ENCODE measurements at places on chromosomes 2 and 18. TPM values are rescaled to one million over a fixed set of nuclear protein-coding genes. Genes with fewer than 3 reads are reported as not detected.

- no peak for DNase-seq
These were observed 134.3 kb downstream of the MEP1B start for GRCh38 chr18:32324181-32324580.

DNA sequence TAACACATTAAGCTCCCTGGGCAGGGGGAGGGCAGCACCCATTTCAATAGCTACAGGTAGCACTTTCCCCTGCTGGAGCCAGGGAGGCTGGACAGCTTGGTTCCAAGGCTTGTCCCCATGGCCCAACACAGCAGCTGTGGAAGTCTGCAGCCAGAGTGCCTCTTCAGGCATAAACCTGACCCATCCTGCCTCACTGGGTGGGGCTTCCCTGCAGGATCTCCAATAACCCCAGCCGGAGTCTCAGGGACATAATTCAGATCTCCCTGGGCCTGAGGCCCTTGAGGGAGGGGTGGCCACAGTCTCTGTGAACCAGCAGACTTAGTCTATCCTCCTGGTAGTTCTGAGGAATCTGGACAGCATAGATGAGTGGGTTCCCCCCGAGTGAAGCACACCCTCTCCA, 1001.9 kb upstream of the CHAC2 start:
- no peak for DNase-seq

DNA sequence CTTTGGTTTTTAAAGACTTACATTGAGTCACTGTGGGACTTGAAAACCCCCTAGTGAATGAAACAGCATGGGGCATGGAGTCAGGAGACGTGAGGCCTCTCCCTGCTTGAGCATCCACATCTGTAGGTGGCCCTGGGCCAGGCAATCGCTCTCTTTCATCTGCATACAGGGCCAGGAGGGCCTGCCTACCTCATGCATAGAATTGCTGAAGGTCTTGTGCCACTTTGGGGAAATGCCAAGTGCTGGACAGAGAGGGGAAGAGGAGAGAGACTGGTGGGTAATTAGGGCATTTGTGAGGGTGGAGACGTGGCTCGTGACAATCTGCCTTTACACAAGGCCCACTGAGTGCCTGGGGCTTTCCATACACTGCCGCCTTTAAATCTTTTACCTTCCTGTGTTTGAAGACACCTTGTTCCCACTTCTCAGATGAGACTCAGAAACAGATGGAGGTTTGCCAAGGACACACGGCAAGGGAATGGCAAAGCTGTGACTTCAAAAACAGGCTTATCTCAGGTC, 322.2 kb upstream of the HS6ST1 start:
- DNase-seq, result no peak

The DOK6 gene
- 13.9 TPM for total RNA-seq

The LIMS3 gene
- total RNA-seq, result 1.2 TPM

GRCh38 chr2:150267651-150268415, 219.6 kb downstream of the RND3 start:
- DNase-seq, result peak; percentile 10

GRCh38 chr2:207663870-207664545, 38.8 kb upstream of the METTL21A start:
- DNase-seq, result no peak

DNA sequence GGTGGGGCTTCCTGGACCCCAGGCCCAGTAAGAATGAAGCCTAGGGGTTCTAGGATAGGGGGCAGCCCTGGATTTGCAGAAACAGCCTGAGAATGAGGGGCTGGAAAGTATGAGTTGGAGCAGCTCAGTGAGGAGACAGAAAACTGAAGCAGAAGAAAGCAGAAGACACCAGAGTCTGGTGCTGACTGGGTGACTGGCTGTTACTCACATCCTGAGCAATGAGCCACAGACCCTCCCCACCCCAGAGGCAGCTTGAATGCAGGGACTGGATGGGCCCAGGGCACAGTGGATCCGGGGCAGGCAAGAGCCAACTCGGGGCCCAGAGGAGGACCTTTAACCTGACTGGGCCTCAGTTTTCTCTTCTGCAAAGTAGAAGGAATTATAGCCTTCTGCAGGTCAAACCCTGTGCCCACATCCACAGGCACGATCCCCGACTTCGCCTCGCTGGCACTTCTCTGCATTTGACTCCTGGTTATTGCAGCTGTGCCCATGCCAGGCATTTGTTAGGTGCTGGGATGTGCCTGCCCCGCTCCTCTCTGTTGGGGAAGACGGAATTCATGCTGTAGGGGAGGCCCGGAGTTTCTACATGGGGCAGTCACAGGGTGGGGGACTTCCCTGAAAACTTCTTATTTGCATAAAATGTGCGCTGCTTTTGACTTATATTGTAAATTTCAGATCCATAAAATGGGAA, 8.5 kb downstream of the STEAP3 start:
- no peak for DNase-seq

- no peak for DNase-seq
These were observed 80.9 kb downstream of the CERS6 start for GRCh38 chr2:168536925-168537466.

GRCh38 chr2:146496248-146496647, 1348.6 kb upstream of the ACVR2A start:
- no peak for DNase-seq

The RFTN2 gene
- total RNA-seq, result 8.3 TPM

- no peak for DNase-seq
These were observed 42.2 kb upstream of the FAM117B start for GRCh38 chr2:202592566-202592965.

The ERICH2 gene
- total RNA-seq, result 1.5 TPM

- DNase-seq, result peak; percentile 88
These were observed 36.7 kb upstream of the AGPS start for GRCh38 chr2:177355874-177356273.

DNA sequence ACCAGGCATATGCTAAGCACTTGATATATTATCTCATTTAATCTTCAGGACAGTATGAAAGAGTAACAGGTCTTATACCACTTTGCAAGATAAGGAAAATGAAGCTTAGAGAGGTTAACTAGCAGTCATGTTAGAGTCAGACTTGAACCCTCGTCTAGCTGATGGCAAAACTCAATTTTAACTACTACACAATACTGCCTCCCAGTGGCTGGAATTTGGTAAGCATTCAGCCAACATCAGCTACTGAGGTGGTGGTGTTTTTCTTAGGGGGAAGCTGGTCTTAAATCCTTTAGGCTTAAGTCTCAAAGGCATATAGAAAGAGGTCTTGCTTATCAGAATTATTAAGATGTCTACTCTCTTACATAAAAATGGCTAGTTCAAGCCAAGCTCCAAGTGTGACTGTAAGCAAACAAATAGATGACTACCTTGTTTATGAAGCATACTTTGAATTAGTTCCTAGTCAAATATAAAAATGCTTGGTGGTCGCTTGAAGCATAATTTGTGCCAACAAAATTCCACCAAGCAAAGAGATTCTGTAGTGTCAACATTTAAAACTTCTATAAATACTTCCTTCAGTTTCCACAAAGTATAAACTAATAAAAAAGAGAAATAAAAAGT, 325.4 kb upstream of the FIGN start:
- peak; percentile 60 for DNase-seq

DNA sequence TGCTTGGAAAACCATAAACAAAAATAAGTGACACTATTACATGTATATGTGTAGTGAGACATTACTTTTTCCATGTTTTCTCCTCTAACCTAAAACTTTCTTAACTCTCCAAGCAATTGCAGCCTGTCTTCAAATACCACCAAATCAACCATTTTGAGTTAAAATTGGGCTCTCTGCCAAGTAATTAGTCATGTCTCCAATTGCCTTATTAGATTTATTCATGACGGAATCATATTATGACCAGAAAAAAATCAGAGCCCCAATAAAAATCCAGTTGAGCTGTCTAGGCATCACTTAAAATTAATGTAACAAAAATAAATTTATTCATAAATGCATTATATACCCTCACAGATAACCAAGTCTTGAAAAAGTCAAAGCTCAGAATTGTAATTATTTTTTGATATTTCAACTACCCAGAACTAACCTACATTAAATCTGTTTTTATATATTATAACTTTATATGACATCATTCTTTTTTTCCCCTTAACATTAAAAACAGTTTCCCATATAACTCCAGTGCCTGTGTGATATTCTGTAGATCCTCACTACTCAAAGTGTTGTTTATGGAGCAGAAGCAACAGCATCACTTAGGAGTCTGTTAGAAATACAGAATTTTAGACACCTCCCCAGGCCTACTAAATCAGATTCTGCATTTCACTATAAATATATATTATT, 157.0 kb downstream of the ERBB4 start:
- no peak for DNase-seq

The DSC3 gene
- total RNA-seq, result 3.3 TPM

The SERPINB4 gene
- total RNA-seq, result not detected

The OR6B2 gene
- not detected for total RNA-seq

DNA sequence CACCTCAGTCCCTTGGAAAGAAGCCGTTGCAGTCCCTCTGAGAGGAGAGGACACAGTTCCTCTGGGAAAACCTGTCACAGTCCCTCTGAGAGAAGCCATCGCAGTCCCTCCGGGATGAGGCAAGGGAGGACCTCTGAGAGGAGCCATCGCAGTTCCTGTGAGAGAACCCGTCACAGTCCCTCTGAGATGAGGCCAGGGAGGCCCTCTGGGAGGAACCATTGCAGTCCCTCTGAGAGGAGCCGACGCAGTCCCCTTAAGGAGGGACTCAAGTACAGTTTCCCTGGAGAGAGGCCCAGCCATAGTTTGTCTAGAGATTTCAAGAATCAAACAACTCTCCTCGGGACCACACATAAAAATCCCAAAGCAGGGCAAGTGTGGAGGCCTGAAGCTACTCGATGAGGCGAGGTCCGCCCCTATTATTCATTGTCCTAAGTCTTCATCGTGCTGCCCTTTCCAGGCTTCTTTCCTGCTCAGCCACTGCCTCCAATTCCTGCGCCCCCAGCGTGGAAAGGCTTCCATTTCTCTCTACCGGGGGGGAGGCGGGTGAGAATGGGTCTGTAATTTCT, 630 bp upstream of the ZNF512 start:
- no peak for DNase-seq

- DNase-seq, result no peak
These were observed 54.1 kb downstream of the SLC8A1 start for GRCh38 chr2:40397765-40398164.

GRCh38 chr18:49228187-49228586, 232.3 kb downstream of the DYM start:
- no peak for DNase-seq

DNA sequence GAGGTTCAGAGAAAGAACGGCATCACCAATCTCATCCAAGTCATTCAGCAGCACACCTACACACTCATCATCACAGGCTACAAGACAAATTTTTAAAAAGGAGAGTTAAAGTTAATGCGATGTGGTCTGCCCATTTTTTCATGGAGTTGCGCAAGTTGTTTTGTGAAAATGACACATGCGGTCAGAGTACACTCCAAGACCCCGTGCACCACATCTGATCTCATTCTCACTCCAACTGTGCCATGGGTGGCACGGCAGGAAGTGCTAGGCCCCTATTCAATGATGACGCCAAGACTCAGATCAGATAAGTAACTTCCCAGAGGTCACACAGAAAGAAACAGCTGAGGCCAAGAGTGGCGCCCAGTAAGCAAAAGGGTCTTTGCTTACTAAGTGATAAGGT, 119.8 kb downstream of the LAMA1 start:
- DNase-seq, result peak; percentile 89

- no peak for DNase-seq
These were observed 8.4 kb upstream of the CTLA4 start for GRCh38 chr2:203859030-203859789.

GRCh38 chr2:186542002-186542401, 47.9 kb upstream of the ITGAV start:
- no peak for DNase-seq

DNA sequence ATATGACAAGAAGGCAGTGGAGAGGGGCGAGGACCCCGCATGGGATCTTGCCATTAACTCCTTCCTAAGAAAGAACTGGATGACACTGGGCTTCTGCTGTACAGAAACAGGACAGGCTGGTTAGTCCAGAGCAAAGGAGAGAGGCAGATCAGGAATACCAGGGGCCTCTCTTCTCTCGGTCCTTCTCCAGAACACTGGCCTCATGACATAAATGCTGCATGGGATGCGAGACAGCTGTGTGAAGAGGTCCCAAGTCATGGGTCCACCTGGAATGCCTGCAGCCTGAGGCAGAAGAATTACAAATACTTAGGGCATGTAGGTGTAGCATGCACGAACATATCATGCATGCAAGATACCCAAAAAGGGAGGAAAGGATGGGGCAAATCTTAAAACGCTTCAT, 9.1 kb downstream of the MBOAT2 start:
- no peak for DNase-seq
